ENCODE measurements at places on chromosomes 4 and X.

DNA sequence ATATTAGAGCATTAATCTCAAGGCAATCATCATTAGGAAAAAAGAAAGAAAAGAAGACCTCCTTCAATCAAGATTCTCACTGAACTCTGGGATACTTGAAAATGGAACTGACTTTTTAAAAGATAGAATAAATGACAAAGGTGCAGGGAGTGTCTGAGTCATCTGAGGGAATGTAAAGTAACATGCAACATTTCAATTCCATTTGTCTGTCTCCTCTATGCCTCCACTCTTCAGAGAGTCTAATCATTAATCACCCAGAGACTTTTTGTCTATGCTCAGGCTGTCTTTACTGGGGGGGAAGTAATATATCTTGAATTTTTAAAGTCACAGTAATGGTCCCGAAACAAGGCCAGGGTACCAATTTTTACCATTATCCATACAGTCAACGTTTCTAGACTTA is 55.0 kb upstream of the PACRGL start:
- DNase-seq, result no peak

- DNase-seq, result no peak
Measured at GRCh38 chr4:105282489-105282888, 135.8 kb downstream of the TET2 start.

GRCh38 chrX:122218666-122219065 is 965.4 kb upstream of the GRIA3 start:
- DNase-seq, result no peak

DNA sequence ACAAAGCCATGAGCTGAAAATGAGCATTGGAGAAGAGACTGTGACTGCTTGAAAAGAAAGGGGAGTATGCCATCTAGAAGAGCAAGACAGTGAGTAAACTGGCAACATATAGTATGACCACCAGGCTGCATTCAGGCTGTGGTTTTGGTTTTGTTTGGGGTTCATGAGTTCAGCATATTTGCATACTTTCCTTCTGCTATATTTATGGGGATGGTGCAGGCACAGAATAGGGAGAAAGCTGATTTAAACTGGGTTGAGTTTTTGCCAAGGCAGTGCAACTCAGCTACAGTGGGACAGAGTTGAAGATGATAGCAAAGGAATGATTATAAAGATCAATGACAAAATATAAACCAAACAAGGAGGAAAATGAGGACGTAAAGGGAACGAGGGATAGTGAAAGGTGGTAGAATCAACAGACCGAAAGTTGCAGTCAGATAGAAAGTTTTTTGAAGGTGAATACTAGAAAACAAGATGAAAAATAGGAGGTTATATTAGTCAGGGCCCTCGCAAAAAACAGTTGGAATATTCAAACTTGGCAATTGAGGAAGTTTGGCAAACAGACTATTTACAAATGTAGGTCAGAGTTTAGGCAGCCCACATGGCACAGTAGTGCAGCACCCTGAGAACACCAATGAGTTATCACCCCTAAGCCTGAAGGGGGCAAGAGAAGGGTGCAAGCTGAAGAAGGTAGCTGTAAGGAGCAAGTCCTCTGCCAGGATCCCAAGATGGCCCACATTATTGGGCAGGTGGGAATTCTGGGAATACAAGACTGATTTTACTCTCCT is 114.8 kb upstream of the MAP9 start:
- no peak for DNase-seq

DNA sequence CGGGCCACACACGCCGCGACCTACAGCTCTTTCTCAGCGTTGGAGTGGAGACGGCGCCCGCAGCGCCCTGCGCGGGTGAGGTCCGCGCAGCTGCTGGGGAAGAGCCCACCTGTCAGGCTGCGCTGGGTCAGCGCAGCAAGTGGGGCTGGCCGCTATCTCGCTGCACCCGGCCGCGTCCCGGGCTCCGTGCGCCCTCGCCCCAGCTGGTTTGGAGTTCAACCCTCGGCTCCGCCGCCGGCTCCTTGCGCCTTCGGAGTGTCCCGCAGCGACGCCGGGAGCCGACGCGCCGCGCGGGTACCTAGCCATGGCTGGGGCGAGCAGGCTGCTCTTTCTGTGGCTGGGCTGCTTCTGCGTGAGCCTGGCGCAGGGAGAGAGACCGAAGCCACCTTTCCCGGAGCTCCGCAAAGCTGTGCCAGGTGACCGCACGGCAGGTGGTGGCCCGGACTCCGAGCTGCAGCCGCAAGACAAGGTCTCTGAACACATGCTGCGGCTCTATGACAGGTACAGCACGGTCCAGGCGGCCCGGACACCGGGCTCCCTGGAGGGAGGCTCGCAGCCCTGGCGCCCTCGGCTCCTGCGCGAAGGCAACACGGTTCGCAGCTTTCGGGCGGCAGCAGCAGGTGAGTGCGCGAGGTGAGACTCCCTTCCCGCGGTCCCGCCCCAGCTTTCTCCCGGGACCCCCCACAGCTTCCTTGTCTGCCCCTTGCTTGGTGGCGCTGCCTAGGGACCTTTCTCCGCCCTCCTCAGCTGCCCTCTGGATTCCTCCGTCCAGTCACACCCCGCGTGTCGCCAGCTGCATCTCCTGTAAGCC is 678 bp downstream of the BMP3 start:
- DNase-seq, result no peak

DNA sequence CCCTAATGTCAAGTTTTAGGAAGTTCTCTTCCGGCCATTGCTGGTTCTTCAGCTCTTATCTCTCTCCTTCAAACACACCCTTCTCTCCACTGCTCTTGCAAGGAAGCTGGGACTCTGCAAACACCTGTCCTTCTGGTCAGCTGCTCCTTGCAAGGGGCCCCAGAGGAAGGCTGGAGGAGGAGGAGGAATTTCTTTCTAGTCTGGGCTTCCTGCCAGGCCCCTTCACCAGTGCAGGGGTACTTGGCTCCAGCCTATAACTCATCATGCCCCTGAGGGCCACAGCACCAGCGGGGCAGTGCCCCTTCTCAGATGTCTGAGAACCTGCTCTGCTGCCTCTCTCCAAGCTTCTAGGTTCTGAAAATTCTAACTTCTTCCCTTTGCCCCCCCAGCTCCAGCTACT is 46.7 kb downstream of the REELD1 start:
- DNase-seq, result no peak
